ENCODE measurements at places on chromosomes 7 and 10.
A peak's percentile ranks its signal among the peaks of the same experiment; 100 is the strongest.

DNA sequence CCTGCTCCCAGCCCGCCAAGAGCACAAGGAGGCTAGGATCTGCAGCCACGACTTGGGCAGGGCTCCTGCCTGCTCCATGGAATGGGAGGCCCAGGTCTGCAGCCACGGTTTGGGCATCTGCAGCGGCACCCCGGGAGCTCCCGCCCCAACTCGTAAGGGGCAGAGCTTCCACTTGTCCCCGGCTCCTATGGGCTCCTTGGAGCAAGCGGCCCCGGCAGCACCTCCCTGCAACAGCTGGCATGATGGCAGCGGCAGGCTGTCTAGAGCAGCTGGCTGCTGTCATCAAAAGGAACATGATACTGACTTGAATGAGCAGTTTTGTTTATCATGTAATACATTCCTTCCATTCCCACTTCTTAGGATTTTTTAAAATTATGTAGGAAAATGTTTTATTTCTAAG, 684.0 kb upstream of the FOXK1 start:
- no peak for DNase-seq

- DNase-seq = no peak
These were observed 40.5 kb downstream of the PDE6C start for GRCh38 chr10:93652857-93653256.

DNA sequence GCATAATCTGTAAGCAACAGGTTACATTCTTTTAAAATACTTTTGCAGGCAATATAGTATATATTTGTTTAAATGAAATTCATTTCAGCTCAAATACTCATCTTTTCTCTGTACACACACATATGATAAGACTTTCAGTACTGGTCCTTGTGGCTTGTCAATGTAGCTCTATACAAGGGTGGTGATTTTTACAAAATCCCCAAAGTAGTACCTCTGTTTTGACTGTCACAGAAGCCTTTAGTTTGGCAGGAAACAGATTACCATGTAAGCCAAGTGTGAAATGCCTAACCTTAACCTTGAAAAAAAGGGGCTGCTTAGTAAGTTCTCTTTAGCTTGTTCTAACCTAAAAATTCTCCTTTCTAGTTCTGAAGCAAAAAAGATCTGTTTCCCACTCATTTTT, 87.9 kb downstream of the KCND2 start:
- no peak for DNase-seq

GRCh38 chr7:2042650-2043049, 190.1 kb downstream of the MAD1L1 start:
- no peak for DNase-seq

DNA sequence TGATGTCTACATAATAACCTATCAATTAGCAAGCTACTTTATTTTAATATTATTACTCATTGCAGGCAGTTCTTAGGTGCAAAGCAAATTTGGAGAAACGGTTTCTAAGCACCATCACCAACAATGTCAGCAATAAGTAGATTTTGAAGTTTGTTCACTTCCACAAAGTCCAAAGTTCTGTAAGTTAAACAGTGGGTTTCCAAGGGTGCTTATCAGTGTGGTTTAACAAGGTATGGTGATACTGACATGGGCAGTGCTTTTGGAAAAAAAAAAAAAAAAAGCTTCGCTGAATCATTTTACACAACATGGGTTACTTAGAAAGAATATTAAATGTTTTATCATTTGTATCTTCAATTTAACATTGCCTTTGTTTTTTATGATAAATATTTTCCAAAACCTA, 101.8 kb downstream of the SPAG6 start:
- no peak for DNase-seq

GRCh38 chr7:78443811-78444210, 645.2 kb downstream of the PHTF2 start:
- peak; percentile 50 for DNase-seq

DNA sequence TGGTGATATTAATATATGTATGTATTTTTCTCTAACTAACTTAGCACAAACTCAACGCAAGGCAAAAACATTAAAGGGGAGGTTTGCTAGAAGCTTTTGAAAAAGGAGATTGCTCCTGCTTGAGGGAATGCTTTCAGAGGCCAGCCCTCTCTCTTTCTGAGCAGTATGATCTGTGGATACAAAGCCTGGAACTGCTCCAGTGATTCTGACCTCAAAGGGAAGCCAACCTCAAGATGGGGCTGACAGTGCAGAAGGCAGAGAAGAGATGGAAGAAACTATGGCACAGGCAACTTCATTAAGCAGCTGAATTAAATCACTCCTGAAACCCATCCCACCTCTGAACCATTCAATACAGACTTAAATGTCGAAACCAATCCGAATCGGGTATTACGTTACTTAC, 102.4 kb downstream of the USP6NL start:
- no peak for DNase-seq

DNA sequence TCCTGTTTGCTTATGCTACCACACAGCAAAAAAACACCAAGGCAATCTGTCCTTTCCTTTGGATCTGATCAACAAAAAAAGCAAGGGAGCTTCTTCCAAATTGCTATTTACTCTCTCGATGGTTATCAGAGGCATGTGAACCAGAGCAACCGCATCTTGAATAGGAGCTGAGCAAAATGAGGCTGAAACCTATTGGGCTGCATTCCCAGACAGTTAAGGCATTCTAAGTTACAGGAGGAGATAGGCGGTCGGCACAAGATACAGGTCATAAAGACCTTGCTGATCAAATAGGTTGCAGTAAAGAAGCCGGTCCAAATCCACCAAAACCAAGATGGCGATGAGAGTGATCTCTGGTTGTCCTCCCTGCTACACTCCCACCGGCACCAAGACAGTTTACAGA, 76.8 kb upstream of the FRMD4A start:
- DNase-seq = no peak

Measured in SK-MEL-5 (cell line).